ENCODE measurements at places on chromosomes 7 and 10.

DNA sequence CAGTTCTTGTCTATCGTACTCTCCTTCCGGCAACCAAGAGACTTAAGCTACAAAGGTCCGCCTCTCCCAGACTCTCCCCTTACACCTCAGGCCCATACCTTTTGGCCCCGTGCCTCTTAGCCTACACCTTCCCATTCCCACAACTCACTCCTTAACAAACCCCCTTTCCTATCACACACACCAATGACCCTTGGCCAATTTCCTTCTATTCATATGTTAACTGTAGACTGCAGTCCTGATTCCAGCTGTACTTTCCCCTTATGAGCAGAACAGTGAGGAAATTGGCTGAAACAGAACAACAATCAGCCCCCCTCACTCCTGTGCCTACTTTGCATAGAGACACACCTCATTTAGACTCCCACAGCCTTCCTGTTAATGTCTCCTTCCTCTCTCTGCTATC, 1.4 kb upstream of the TMEM139 start:
- DNase-seq = no peak

DNA sequence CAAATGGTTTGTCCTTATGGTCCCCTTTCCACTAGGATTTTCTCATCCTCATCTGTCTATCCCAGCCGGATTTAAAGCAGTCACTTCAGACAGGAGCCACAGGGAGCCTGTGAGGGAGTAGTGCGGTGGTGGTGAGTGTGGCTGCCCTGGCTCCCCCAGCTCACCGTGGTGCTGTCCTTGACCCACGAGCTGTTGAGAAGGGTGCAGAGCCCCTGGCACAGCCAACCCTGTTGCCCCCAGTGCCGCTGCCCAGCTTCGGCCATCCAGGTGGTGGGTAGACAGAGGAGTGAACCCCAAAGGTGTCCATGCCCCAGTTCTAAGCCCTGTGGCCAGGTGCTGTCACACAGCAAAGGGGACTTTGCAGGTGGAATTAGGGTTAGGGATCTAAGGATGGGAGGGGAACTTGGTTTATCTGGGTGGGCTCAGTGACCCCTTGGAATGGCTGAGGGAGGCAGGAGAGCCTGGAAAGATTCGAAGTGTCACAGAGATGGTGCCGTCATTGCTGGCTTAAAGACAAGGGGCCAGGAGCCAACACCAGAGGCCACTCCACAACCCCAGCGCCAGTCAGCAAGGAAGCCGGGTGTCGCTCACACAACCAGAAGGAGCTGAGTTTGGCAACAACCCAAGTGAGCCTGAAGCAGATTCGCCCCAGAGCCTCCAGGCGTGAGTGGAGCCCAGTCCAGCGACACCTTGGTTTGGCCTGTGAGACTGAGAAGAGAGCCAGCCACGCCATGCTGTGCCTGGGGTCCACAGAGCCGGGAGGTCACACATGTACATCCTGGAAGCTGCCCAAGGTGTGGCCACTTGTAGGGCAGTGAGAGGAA, 142.4 kb downstream of the ADCY1 start:
- no peak for DNase-seq

- DNase-seq = no peak
Observed at GRCh38 chr10:60573336-60573735, 183.7 kb upstream of the ANK3 start.

- no peak for DNase-seq
Observed at GRCh38 chr10:89114846-89115625, 92.1 kb downstream of the CH25H start.

DNA sequence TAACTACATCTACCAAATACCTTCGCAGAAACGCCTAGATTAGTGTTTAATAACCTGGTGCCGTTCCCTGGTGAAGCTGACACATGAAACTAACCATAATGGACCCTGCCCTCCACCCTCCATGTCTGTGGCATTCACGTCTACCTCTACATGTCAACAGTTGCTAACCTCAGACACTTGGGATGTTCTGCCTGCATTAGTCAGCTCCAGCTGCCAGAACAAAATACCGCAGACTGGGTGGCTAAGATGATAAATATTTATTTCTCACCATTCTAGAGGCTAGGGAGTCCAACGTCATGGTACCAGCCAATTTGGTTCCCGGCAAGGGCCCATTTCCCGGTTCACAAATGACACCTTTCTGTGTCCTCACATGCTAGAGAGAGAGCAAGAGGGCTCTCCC, 118.5 kb upstream of the CHST15 start:
- no peak for DNase-seq

DNA sequence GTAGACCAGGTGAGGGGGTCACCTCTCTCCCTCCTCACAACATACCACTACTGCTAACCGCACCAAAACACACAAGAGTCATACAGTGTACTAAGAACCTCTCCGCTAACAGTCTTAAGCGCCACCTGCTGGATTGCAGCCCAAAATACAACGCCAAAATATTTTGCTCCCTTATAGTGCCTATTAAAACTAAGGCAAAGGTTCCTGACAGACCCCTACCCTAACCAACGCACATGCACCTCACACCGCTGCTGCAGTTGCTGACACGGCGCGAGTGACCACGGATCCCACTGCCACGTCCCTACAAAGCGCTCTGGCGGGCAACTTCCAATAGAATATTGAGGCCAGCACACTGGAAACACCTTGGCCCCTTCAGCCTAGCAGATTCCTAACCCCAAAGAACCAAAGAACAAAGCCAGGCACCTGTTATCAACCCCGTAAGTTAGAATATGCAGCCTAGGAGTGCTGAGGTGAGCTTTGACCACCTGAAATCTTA, 563.6 kb upstream of the SEMA3D start:
- no peak for DNase-seq

DNA sequence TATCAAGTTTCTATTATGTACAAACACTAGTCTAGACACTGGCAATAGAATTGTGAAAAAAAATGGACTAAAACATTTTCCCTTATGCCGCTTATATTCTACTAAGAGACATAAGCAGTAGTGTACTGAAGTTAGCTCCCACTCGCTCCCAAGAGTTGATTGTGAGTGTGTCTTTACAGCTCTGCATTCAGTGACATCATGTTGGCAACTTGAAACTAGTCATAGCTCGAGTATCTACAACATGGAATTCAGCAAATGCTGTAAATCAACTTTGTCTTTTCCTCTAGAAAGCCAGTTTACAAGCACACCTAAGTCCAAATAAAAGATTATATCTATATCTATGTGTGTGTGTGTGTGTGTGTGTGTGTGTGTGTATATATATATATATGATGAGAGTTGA, 58.8 kb upstream of the MAGI2 start:
- DNase-seq = no peak

- no peak for DNase-seq
Observed at GRCh38 chr10:129288999-129289584, 177.9 kb upstream of the MGMT start.

GRCh38 chr7:133050200-133050995, 31.5 kb downstream of the CHCHD3 start:
- no peak for DNase-seq

GRCh38 chr10:22429981-22430421, 84.7 kb downstream of the SPAG6 start:
- DNase-seq = no peak

DNA sequence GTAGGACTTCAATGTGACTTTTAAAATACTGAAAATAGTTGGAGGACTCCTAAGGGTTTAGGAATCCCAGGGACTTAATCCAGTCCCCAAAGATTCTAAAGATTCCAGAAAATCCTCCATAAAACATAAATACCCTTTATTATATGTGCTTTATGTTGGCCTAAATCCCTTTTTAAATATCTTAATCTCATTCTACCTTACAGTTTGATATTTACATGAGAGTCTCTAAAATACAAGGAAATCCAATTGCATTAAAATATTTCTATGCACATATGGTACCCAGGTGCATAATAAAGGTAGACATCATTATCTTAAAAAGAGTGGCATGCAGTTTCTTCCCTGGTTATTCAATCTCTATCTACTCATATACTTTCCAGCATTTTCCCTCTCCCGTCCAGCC, 51.8 kb downstream of the BPGM start:
- no peak for DNase-seq

DNA sequence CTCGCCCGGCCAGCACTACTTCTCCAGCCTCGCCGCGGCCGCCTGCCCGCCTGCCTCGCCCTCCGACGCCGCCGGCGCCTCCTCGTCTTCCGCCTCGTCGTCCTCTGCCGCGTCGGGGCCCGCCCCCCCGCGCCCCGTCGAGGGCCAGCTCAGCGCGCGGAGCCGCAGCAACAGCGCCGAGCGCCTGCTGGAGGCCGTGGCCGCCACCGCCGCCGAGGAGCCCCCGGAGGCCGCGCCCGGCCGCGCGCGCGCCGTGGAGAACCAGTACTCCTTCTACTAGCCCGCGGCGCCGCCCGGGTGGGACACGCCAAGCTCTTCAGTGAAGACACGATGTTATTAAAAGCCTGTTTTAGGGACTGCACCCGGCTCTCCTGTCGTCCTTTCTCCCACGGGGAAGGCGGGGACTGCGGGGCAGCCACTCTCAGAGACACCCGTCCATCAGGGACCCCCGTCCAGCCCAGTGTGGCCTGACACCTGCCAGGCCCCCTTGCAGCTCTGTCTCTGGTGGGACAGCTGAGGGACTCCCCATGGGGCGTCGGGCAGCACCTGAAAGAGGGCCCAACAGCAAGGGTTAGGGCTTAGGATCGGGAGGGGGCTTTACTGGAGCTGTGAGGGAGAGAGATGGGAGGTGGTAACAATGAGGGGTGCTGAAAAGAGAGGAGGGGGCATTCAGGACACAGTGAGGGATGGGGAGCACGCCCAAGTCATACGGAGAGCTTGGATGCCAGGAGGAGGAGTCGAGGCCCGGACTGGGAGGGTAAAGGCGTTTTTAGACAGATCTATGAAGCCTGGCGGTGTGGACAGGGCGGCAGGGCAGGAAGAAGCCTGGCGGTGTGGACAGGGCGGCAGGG, 34.7 kb downstream of the SPDYE6 start:
- DNase-seq = no peak

DNA sequence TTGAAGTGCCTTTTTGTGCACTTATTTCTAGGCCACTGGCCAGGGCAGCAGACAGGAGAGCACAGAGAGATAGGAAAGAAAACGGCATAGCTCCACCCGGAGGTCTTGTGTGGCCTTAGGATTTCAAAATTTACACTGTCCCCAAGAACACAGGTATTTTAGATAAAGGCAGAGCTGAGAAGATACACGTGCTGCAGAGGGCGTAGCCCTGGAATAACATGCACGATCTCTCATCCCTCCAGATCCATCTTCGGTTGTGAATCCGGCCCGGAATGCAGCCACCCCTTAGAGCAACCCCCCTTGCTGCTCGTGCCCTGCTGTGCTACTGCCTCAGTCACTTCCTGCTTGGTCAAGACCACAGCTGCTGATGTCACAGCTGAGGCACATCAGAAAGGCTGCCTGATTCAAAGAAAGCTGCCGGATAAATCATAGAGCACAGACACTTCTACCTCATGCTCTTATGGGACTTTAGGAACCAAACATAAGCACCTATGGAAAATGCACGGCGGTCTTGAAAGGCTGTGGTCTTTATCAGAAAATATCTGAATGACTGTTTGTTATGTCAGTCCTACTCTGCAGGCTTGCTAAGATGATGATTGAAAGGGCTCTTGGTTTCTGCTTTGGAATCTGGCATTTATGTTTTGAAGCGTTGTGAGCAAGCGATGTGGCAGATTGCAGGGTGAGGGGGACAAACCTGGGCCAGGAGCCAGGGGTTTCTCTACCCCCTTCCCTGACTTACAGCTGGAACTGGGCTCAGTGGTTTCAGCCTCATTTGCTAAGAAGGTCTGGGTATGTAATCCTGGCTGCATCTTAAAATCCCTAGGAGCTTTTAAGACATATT, 152.0 kb downstream of the SVIL start:
- no peak for DNase-seq

DNA sequence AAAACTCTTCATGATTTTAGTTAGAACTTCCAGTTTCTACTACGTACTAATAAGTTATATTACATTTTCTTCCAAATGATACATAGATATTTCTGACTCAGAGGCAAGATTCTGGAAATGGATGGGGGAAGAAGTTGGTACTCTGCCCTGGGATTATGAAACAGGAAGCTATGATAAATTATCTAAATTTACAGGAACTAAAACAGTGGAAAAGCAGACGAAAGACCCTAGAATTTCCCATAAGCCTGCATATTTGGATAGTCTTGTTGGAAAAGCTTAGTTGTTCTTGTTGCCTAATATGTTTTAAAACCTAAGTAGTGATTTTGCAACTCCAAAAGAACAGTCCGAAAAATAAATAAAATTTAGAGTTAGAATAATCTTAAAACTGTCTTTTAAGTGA, 21.8 kb downstream of the CFAP69 start:
- DNase-seq = no peak

DNA sequence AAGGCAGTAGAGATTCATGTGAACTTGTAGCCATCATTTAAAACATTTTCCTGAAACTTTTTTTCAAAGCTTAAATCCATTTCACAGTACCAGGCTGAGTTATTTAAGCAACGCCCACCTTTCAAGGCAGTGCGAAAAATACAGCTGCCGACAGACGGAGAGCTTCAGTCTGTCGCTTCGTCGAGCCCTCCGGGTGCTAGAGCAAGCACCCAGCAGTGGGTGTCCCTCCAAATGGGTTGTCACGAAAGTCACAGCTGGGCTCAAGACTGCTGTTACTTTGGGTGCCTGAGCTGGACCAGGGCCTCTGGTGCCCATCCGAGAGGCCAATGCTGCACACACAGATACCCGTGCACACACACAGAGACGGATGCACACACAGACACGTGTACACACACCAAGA, 135.6 kb downstream of the TCERG1L start:
- DNase-seq = no peak

GRCh38 chr7:150365673-150366398, 2.8 kb upstream of the REPIN1 start:
- DNase-seq = no peak

DNA sequence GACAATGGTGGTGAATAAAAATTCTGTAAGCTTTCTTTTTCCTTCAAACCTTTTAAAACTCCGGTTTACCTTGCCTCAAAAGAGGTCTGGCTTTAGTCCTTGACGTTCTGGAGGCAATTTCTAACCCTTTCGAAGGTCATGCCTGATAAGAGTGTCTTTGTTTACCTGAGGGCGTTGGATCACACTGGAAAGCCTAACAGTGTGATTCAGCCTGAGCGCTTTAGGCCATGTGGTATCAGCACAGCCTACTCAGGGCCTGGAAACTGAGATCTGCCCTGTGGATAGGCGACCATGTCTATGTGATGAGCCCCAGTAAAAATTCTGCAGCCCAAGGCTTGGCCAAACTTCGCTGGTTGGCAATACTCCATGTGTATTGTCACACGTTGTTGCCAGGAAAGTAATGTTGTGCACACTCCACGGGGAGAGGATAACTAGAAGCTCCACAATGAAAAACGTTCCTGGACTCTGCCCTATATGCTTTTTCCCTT, 10.7 kb downstream of the CCDC6 start:
- no peak for DNase-seq

- no peak for DNase-seq
Observed at GRCh38 chr7:156906200-156906649, 13.2 kb upstream of the LMBR1 start.

- DNase-seq = no peak
Observed at GRCh38 chr10:46527241-46527811, 29.1 kb downstream of the GPRIN2 start.

GRCh38 chr10:69208761-69209160, 11.4 kb upstream of the HKDC1 start:
- no peak for DNase-seq

GRCh38 chr7:24910551-24911212, 69.3 kb downstream of the OSBPL3 start:
- DNase-seq = no peak
